Activated T-cell treated with anti-CD3 and anti-CD28 coated beads for 24 hours (primary cell): ENCODE measurements at places on chromosomes 1 and 21.

GRCh38 chr1:13799502-13800283, 99.7 kb downstream of the PRDM2 start:
- no peak for DNase-seq

DNA sequence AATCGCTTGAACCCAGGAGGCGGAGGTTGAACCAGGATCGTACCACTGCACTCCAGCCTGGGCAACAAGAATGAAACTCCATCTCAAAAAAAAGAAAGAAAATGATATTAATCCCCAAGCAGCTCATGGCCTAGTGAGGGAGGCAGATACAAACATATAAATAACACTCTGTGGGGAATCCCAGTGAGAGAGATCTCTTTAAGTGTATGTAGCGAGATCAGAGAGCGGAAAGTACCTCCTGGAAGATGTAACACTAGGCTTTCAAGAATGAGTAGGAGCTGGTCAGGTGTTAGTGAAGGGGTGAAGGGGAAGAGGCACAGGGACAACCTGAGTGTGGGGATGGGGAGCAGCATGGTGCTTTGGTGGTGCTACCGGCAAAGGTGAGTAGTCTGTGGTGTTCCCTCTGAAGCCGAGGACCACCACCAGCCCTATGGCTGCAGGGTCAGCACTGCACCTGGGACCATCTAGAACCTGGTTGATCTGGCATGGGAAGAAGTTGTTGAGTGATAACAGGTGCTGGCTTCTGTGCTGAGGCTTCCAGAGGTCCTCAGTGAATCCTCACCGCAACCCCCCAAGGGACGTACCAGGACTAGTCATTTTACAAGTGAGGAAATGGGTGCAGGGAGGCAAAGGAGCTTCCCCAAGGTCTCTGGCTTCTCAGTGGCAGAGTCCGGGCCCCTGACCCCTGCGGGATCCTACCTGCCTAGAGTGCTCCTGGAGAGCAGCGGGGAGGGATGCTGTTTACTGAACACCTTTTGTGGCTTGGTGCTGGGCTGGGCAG, 367.6 kb upstream of the VAMP3 start:
- DNase-seq: no peak

- DNase-seq: no peak
Observed at GRCh38 chr1:190416239-190416638, 61.4 kb downstream of the BRINP3 start.

DNA sequence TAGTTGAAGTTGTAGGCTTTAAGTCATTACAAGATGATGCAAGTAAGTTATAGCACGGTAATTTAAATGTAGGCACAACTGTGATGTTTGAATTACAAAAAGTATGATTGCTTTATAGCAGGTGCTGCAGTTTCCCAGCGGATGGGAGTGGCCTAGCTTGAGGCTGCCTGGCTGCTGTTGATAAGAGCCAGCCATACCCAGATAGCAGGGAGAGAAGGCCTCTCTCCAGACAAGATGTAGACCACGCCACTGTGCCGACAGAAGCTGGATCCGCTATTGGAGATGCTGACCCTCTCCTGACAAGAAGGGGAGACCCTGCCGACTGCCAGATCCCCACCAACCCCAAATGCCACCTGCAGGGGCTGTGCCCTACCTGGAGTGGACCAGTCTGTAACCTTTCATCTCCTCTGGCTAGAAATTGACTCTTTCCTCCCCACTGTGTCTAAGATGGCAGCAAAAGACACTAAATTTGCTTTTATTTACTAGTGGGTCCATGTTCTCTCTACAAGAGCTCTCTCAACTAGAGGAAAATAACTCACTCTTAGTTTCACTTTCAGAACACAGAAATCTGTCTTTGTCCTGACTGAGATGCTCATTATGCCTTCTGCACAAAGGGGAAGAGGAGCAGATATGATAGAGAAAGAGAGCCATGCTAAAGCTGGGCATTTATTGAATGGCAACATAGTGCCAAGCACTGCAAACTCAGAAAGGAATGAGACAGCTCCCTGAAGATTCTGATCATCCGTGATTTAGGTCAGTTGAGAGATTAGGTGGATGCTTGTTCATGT, 127.9 kb downstream of the URB2 start:
- no peak for DNase-seq

DNA sequence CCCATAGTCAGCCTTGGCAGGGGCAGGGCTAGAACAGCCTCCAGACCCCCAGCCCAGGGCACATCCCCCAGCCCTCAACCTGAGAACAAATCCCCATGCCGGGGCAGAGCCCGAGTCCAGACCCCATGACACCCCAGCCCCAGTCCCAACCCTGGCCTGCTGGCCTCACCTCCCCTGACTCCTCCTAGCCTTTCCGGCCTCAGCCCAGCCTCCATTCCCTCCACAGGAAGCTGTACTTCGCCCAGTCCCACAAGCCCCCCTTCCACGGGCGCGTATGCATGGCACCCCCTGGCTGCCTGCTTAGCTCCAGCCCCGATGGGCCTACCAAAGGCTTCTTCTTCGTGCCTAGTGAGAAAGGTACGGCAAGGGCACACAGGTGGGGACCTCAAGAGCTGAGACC, 50.4 kb downstream of the DISP3 start:
- DNase-seq: no peak

- DNase-seq: no peak
Observed at GRCh38 chr1:24541711-24542346, 14.1 kb upstream of the NCMAP start.

- DNase-seq: no peak
Observed at GRCh38 chr1:68808351-68808750, 311.5 kb upstream of the DEPDC1 start.

DNA sequence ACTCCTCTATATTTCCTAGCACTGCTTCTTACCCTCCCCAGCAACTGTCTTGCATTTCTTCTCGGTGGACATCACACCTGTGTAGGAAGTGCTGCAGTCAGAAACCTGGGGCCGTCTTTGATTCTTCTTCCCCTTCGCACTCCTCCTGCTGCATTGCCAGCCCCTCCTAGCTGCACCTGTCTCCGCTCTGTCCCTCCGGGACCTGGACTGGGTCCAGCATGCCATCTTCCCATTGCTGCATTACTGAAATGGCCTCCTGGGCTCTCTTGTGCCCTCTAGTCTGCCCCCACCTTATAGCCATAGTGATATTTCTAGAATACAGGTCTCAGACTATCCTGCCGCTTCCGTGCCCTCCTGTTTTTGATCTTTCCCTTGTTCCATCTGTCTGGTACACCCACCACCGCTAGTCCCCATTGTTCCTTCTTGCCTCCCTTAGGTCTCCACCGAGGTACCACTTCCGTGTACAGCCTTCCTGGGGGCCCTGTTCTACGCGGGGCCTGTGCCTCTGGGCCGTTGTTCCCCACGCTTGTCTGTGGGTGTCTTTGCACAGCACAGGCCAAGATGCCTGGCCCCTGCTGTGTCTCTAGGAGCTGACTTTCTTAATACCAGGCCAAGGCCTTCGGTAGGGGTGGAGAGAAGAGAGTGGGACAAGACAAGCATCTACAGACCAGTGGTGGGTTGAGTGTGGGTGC, 107.6 kb downstream of the GALNT2 start:
- no peak for DNase-seq

GRCh38 chr21:38631676-38632075, 133.4 kb upstream of the ERG start:
- no peak for DNase-seq

DNA sequence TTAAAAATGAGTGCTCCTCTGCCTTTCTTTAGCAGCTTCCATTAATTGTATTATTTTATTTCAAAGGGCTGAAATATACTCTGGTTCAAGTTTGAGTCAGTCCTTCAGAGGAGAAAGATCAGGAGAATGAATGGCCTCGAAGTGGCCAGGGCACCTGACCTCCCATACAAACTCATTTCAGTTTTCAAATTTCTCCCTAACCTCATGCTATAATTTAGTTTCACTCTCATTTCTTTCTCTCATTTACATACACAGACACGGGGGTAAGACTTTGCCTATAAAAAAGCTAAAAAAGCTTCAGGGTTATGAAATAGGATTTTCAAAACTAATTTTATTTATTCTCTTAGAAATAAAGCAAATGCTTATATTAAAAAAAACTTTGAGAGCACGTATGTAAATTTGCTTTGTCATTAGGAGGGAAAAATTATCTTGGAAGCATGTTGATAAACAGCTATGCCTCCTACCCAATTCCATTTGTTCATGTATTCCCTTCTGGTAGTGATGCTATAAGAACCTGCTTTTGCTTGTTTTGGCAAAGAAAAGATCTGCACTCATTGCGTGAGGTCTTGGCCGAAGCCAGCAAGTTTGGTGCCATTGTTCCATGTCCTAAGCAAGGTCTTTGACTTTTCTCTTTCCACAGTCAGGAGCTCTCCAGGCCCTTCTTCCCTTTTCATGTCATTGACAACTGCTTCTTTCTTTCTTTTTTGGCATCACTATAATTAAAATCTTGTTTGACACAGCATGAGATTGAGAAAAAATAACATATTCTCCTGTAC, 80.4 kb upstream of the LRRC53 start:
- no peak for DNase-seq

GRCh38 chr1:68273530-68273929, 41.2 kb upstream of the WLS start:
- DNase-seq: no peak

- no peak for DNase-seq
Observed at GRCh38 chr1:29461115-29461739, 224.9 kb downstream of the PTPRU start.

DNA sequence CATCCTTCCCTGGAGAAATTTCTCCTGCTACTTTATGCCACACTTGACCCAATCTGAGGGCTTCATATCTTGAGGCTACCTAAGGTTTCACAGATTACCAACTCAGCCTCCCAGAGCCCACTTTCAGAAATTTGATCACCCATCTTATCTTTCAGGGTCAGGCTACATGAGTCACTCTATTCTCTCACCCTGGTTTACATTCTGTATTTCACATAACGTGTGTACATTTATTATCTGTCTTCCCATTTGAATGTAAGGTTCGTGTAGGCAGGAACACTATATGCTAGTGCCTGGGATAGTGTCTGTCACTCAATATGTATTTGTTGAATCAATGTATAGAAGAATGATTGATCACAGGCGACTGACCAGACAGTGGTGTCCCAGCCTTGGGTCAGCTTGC, 124.8 kb downstream of the UBE2U start:
- no peak for DNase-seq

DNA sequence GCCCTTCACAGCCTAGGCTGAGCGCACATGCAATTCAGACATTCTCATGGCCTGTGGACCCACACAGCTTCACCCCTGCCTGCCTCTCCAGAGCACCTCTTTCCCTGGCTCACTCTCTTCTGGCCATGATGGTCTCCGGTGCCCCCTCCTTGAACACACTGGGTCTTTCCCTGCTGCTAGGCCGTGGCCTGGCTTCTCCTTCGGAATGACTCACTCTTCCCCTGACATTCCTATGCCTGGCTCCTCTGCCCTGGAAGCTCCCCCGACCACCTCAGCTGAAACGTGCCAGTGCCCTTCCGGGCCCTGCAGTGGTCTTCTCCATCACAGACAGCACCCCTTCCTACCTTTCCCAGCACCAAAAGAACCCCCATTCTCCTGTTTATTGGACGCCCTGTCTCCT, 28.3 kb downstream of the EPHA8 start:
- DNase-seq: no peak
